NCI-H1092 treated with DMSO at 0.1 percent for 48 hours (cell line): ENCODE measurements at places on chromosomes 11 and 22.

GRCh38 chr11:2129699-2130366 lies 9.4 kb downstream of the IGF2 start:
- DNase-seq: no peak

GRCh38 chr22:25161017-25161915 lies 38.4 kb upstream of the CRYBB3 start:
- no peak for DNase-seq

GRCh38 chr11:10329356-10329755 lies 24.5 kb downstream of the ADM start:
- no peak for DNase-seq

DNA sequence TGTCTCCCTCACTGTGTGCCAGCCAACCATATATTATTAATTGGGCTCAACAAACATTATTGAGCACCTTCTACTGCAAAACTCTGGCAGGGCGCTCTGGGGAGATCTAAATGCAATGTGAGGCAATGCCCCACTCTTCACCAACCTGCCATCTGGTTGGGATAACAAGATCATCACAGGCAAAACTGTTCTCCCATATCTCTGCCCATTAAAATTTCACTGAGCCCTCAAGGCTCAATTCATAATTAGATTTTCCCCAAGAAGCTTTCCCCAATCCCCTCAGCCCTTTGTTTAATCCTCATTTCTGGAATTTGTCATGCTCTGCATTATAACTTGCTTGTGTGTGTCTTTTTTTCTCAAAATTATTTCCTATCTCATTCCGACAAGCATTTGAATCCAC lies 106.6 kb downstream of the ARL14EP start:
- DNase-seq: no peak

DNA sequence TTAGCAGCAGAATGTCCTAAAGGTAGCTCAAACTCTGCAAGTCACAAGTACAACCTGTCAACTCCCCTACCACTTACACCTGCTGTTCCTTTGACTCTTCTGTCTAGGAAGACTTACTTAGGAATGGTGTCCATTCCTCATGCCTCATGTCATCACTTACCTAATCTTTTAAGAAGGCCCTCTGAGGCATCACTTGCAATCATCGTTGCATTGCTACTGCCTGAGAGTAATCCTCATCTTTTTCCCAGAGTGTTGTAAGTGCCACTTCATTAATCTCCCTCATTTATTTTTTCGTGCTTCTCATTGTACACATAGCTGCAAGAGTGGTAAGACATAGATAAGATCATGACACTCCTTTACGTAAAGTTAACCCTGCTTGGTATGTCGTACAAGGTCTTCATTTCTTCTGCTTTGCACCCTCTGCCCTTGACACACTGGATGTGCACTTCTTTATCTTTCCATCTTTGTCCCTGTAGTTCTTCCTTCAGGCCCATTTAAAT lies 54.6 kb downstream of the SFI1 start:
- no peak for DNase-seq

GRCh38 chr11:118437208-118438125 lies 1.2 kb downstream of the KMT2A start:
- DNase-seq: peak; percentile 52

GRCh38 chr22:28442264-28442710 lies 237.4 kb downstream of the TTC28 start:
- DNase-seq: no peak

DNA sequence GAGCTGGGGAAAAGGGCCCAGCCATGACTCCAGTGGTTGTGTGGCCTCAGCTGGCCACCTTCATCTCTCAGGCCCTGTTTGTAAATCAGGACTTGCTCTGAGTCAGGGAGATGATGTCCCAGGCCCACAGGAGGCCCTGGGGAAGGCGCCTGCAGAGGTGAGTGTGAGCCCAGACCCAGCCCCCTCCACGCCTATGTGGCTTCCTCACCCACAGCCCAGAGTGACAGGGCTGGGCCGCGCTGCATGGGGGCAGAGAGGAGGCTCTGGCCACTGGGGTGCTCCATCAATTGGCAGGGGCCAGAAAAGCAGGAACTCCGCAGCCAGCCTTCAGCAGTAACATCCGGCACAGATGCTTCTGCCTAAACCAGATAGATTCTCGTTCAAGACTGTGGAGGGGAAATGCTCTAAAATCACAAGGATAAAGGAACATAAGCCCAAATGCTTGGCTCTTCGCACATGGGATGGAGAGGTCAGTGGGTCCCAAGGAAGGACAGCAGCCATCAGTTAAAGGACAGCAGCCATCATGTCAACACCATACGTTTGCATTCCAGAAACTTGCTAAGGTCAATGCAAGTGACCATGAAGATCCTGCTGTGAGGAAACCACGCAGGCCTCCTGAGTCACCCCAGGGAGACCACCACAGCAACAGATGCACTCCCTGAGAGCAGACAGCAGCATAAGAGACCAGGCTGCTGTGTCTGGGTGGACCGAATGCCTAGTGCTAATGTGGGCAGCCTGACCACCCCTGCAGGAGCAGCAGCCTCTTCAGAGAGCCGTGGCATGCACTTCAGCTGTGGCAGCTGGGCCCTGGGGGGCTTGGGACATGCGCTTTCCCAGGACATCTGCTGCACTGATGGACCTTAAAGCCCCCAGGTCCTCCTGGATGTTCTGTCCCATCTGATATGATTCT lies 28.3 kb downstream of the OSBPL5 start:
- no peak for DNase-seq

DNA sequence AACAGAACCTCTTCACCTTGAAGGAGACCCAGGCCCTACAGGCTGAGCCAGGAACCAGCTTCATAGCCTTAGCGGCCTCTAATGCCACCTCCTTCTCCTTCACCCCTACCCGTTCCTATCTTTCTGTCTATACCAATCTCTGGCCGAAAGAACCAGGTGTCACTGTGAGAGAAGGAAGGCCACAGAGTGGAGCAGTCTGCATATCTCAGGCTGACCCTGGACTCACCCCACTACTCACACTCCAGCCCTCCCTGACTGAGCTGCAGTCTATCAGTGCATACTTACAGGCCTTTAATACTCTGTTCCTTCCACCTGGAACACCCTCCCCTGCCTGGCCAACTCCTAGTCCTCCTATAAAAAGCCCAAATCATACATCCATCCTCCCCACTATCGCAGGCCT lies 32.7 kb downstream of the ARAP1 start:
- no peak for DNase-seq

DNA sequence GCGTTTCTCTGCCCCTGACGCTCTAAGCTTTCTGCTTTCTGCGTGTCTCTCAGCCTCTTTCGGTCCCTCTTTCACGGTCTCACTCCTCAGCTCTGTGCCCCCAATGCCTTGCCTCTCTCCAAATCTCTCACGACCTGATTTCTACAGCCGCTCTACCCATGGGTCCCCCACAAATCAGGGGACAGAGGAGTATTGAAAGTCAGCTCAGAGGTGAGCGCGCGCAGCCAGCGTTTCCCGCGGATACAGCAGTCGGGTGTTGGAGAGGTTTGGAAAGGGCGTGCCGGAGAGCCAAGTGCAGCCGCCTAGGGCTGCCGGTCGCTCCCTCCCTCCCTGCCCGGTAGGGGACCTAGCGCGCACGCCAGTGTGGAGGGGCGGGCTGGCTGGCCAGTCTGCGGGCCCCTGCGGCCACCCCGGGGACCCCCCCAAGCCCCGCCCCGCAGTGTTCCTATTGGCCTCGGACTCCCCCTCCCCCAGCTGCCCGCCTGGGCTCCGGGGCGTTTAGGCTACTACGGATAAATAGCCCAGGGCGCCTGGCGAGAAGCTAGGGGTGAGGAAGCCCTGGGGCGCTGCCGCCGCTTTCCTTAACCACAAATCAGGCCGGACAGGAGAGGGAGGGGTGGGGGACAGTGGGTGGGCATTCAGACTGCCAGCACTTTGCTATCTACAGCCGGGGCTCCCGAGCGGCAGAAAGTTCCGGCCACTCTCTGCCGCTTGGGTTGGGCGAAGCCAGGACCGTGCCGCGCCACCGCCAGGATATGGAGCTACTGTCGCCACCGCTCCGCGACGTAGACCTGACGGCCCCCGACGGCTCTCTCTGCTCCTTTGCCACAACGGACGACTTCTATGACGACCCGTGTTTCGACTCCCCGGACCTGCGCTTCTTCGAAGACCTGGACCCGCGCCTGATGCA lies at the start of gene MYOD1:
Gene MYOD1 (plus strand): TSS at position 544 of the 910 bp plus-strand sequence. CDS start 212 bp downstream, at position 756.
- DNase-seq: peak; percentile 16

GRCh38 chr11:130725421-130726233 lies 190.7 kb downstream of the SNX19 start:
- no peak for DNase-seq

DNA sequence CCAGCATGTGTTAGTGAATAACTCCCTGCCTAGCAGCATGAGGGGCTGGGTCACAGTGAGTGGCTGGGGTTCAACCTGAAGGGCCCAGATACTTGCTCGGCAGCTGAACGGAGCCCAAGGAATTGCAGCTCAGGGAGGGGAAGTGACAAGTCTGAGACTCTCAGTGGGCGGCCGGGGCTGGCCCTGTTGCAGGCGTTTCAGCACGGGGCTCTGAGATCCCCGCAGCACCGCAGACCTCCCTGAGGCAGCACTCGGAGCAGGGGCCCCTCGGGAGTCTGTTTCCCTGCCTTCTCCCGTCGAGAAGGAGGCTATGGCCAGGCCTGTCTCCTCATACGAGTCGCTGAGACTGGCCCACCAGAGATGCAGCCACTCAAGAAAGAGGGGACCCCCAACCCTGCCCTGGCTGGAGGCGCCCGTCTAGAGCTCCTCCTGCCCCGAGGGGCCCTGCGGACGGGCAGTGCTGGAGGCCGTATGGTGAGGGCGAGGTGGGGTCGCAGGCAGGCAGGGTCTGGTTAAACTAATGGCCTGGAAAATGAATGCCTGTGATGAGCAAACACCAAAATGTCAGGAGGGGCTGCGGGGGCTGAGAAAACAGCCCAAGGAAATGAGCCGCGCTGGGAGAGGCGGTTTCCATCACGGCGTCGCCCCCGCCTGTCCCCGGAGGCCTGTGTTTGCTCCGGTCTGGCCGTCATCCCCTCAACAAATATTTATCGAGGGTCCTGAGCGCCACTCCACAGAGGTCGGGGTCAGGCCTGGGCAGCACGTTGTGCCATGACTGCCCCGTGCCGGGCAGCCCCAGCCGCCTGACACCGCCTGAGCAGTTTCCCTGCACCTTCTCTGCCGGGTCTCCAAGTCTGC lies 9.3 kb downstream of the TSSC4 start:
- DNase-seq: no peak

DNA sequence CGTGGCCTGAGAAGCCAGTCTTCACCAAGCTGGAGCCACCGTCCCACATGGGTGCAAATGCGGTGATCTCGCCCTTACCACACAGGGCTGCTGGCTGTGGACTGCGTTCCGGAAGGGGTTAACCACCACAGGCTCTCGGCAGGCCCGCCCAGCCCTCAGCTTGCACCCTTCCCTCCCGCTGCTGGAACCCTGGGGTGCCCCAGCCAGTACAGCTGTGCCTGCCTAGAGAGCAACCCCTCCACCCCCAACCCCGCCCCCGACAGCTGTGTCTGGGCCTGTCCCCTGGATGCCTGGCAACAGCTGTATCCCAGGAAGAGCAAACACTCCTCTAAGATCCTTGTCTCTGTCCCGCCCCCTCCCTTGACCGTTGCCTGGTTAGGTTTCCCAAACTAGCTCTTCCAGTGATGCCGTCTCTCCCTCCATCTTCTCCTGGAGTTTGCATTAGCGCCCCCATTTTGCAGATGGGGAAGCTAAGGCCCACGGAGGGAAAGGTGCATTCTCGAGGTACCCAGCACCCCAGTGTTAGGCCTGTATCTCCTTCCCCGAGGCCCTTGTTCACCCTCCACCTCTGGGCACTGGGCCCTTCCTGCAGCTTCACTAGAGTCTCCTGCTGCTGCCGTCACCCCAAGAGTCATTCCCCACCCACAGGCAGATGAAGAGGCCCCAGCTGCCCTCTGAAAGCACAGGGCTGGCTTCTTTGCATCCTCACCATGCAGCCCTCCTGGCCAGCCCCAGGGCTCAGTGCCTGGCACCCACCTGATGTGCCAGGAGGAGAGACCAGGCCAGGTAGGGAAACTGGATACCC lies 12.6 kb upstream of the COX8A start:
- DNase-seq: peak; percentile 22

DNA sequence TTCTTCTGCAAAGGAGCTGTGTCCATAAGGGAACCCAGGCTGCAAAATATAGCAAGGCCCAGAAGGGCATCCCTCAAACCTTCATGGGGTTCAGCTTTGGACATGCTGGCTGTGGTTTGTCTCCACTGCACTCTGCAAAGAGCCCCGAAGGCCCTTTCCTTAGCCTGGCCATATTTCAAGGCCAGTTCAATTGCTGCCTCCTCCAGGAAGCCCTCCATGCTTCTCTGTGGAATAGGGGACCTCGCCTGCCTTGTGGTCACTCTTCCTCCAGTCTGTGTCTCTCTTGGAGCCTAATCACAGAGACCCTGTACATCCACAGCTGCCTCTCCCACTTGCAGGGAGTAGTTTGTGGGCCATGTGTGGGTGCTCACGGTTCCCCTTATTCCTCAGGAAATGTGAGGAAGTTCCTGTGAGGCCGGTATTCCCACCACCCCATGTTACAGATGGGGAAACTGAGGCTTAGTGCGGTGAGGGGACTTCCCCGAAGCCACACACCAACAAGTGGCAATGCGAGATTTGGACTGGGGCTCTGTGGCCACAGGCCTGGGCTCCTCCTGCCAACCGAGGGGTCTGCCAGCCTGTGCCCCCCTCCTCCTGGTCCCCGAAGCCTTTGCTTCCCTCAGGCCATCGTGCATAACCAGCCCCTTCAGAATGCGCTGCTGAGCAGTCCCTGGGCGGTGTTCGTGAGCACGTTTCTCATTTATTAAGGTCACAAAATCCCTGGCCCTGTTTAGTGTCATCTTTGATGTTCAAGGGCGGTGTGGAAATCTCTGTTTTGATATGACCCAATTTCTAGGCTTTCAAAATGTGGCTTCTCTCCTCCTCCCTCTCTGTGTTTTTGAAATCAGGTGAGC lies 65.8 kb downstream of the PARVB start:
- DNase-seq: no peak

DNA sequence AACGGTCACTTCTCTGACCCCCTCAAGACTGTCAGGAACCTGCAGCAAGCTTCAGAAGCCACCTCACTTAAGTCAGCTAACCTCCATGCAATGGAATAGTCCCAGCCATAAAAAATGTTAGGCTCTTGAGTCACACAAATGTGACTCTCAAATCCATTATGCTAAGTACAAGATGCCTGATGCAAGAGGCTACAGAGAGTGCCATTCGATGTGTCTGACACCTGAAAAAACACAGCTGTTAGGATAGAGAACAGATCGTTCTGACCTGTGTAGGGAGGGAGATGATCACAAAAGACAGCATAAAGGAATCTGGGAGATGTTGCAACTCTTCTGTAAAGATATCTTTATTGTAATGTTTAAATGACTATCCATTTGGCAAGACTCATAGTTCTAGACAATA lies 712.4 kb downstream of the TBC1D22A start:
- DNase-seq: no peak

GRCh38 chr11:38968951-38969350 lies 2370.9 kb upstream of the RAG2 start:
- DNase-seq: no peak

GRCh38 chr11:115710426-115710825 lies 206.2 kb upstream of the CADM1 start:
- no peak for DNase-seq

- no peak for DNase-seq
Measured at GRCh38 chr22:45006964-45007390, 2.8 kb downstream of the PHF21B start.
